ENCODE measurements at places on chromosomes 5 and 9. TPM values are rescaled to one million over a fixed set of nuclear protein-coding genes. Genes with fewer than 3 reads are reported as not detected.

DNA sequence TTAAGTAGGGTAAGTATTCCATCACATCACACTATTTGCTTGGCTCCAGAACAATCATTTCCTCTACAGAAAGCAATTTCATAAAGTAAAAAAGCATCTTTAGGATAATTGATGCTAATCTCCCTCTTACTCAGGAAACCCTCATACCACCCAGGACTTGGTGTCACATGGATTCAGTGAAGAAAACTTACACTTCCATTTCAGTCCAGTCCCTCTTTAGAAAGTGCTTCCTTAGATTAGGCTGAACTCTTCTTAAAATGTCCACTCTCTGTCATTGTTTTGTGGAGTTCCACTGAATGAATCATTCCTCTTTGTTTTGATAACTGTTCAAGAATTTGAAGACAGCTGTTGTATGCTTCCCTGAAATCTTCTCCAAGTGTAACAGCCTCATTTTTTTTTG lies 144.0 kb upstream of the ZNF462 start:
- peak overlapping the region; percentile 15 for H3K27ac ChIP-seq
- no peaks in the 10 kb centered on the region for H3K36me3 ChIP-seq
- no peaks in the 10 kb centered on the region for H3K27me3 ChIP-seq
- H3K4me1 ChIP-seq = peaks cover 8% of the 10 kb centered on the region

- H3K4me1 ChIP-seq = no peaks in the 10 kb centered on the region
- no peaks in the 10 kb centered on the region for H3K36me3 ChIP-seq
- no peak overlapping the region for H3K27ac ChIP-seq
Measured at GRCh38 chr5:58156973-58157701, 302.7 kb downstream of the PLK2 start.

GRCh38 chr5:61402970-61403900 lies 71.2 kb downstream of the ZSWIM6 start:
- H3K36me3 ChIP-seq = no peaks in the 10 kb centered on the region
- H3K27me3 ChIP-seq = no peaks in the 10 kb centered on the region
- H3K4me1 ChIP-seq = peaks cover 5% of the 10 kb centered on the region
- no peak overlapping the region for H3K4me3 ChIP-seq

DNA sequence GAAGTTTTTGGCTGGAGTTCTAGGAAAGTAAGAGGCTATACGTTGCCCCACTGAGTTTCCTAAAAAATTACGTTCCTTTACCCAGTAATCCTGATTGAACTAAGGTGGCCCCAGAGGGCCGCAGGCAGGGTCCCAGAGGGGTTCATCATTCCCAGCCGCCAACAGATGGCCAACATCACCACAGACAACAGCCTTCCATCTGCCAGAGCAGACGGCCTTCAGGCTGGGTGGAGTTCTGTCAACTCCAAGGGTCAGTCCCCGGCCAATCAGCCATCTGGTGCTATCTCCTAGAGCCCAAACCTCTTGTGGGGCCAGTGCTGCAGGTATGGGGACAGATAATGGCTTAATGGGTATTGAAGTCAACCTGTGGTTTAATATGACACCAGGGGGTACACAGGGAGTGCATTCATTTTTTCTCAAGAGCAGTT lies 30.4 kb downstream of the TBC1D2 start:
- DNase-seq = no peak
- peaks cover 11% of the 10 kb centered on the region for H3K36me3 ChIP-seq
- H3K27ac ChIP-seq = peak overlapping the region; percentile 36

GRCh38 chr9:81844131-81844567 lies 84.1 kb upstream of the SPATA31D4 start:
- peak; percentile 16 for DNase-seq
- H3K4me1 ChIP-seq = peaks cover 3% of the 10 kb centered on the region
- H3K36me3 ChIP-seq = no peaks in the 10 kb centered on the region
- H3K27ac ChIP-seq = no peak overlapping the region

GRCh38 chr5:112762113-112762810 lies 24.6 kb downstream of the APC start:
- DNase-seq = peak; percentile 26
- peaks cover 7% of the 10 kb centered on the region for H3K4me1 ChIP-seq
- no peak overlapping the region for H3K27ac ChIP-seq
- H3K4me3 ChIP-seq = no peak overlapping the region

DNA sequence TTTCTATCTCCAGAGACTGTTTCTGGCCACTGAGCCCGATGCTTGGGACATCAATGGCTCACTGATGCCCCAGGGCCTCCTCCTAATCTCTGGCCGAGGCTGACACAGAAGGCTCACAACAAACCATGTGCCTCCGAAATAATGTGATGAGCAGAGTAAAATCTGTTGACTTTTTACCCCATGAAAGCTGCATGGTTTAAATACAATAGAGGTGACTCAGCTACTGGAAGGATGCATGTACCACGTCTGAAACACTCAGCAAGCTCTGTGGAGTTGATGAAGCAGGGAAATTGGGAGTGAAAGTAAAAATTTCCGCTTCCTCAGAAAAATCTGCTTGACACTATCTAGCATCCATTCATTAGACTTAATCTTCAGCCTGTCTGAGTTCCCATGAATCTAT lies 111.1 kb upstream of the EQTN start:
- H3K27ac ChIP-seq = no peak overlapping the region
- no peak overlapping the region for H3K4me3 ChIP-seq
- H3K4me1 ChIP-seq = no peaks in the 10 kb centered on the region
- no peaks in the 10 kb centered on the region for H3K36me3 ChIP-seq
- peak; percentile 47 for DNase-seq

DNA sequence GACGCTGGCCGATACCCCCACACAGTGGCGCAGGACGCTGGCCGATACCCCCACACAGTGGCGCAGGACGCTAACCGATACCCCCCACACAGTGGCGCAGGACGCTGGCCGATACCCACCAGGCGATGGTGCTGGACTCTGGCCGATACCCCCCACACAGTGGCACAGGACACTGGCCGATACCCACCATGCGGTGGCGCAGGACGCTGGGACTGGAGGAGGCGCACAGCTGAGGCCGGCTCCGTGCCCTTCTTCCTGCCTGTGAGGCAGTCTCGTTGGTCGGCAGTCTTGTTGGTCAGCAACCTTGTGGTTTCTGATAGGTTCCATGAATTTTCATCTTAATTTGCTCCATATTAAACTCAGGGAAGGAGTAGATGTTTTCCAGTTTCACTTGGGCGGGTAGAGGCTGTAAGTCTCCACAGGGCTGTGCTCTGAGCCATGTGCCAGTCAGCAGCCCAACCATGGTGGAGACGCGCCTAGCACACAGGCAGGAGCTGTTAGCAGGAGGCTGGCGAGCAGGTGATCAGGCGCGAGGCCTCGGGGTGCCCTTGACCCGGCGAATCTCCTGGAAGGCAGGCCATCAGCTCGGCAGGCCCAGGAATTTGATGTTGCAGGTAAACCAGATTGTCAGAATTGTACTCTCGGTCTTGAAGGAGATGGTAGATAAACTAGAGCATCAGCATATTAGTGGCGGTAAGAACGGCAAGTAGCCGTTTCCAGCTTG lies 75.6 kb downstream of the EHMT1 start:
- no peak overlapping the region for H3K4me3 ChIP-seq
- DNase-seq = no peak
- H3K36me3 ChIP-seq = no peaks in the 10 kb centered on the region
- H3K27ac ChIP-seq = no peak overlapping the region
- H3K27me3 ChIP-seq = no peaks in the 10 kb centered on the region

The ABO gene
- not detected for polyA plus RNA-seq

The IL3 gene
- polyA plus RNA-seq = not detected

DNA sequence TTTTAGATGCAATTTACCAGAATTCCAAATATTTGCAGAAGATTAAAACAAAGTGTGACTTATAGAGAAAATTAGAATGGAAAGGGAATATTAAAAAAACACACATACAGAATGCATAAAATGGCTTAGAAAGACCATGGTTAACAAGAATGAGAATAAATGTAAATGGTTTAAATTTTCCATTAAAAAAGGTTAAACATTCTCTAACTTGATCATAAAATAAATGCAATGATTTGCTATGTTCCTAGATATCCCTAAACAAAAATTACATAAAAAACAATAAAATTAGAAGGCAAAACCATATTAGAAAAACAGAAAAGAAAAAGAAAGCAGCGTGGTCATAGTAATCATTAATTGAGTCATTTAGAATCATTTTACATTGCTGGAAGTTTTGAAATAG lies 152.5 kb downstream of the TMEM38B start:
- no peaks in the 10 kb centered on the region for H3K27me3 ChIP-seq
- H3K27ac ChIP-seq = no peak overlapping the region
- no peaks in the 10 kb centered on the region for H3K36me3 ChIP-seq
- DNase-seq = no peak
- H3K4me1 ChIP-seq = no peaks in the 10 kb centered on the region

- H3K27ac ChIP-seq = no peak overlapping the region
- H3K4me1 ChIP-seq = no peaks in the 10 kb centered on the region
- no peaks in the 10 kb centered on the region for H3K27me3 ChIP-seq
Measured at GRCh38 chr9:38675831-38676230, 44.1 kb downstream of the FAM240B start.

DNA sequence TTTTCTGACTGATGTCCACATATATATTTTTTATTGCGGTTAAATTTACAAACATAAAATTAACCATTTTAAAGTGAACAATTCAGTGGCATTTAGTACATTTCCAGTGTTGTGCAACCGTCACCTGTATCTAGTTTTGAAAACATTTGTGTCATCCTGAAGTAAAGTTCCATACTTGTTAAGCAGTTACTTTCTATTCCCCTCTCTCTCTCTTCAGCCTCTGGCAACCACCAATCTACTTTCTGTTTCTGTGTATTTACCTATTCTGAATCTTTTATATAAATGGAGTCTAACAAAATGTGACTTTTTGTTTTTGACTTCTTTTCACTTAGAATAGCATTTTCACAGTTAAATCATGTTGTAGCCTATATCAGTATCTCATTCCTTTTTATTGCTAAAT lies 480.1 kb upstream of the SMARCA2 start:
- H3K27me3 ChIP-seq = no peaks in the 10 kb centered on the region
- DNase-seq = no peak
- H3K36me3 ChIP-seq = no peaks in the 10 kb centered on the region
- H3K27ac ChIP-seq = no peak overlapping the region
- no peaks in the 10 kb centered on the region for H3K4me1 ChIP-seq
- H3K4me3 ChIP-seq = no peak overlapping the region

DNA sequence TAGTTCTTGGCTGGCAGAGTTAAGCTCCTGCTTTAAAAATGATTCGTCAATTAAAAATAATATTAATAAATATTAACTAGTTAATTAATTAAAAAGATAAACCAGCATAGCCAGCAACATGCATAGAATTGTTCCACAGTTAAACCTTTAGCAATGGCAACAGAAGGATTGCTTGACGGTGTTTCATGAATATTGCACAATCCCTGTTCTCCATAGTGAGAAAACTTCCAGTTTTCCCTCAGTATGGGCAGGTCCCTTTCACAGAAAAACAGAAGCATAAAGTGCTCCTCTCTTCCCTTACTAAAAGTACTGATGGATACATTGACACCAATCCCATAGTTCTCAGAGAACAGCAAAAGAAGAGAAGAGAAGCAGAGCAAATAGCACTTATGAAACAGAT lies 71.4 kb upstream of the CAST start:
- no peaks in the 10 kb centered on the region for H3K4me1 ChIP-seq
- H3K27ac ChIP-seq = no peak overlapping the region
- H3K36me3 ChIP-seq = no peaks in the 10 kb centered on the region
- H3K4me3 ChIP-seq = no peak overlapping the region

DNA sequence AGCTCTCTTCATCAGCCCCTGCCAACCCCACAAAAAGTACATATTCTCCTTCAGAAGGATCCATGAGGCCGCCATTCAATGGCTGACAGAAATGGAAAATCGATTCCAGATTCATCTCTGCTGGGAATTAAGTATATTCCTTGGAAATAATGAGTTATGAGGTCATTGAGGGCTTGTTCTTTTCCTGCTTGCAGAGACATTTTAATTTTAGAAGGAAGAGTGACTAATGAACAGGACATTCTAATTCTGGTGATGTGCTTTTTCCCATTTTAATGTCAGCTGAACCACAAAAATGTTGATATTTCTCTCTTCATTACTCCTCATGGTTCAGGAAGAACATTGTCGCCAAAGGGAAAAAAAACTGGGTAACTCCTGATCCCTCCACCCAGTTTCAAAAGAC lies 314.0 kb downstream of the PIK3R1 start:
- peaks cover 6% of the 10 kb centered on the region for H3K4me1 ChIP-seq
- H3K36me3 ChIP-seq = no peaks in the 10 kb centered on the region
- H3K27ac ChIP-seq = no peak overlapping the region
- H3K27me3 ChIP-seq = no peaks in the 10 kb centered on the region
- peak; percentile 70 for DNase-seq

- H3K27me3 ChIP-seq = no peaks in the 10 kb centered on the region
- H3K36me3 ChIP-seq = no peaks in the 10 kb centered on the region
- H3K27ac ChIP-seq = no peak overlapping the region
- no peaks in the 10 kb centered on the region for H3K4me1 ChIP-seq
- no peak for DNase-seq
- no peak overlapping the region for H3K4me3 ChIP-seq
Measured at GRCh38 chr5:128962211-128962610, 3.1 kb upstream of the SLC27A6 start.

DNA sequence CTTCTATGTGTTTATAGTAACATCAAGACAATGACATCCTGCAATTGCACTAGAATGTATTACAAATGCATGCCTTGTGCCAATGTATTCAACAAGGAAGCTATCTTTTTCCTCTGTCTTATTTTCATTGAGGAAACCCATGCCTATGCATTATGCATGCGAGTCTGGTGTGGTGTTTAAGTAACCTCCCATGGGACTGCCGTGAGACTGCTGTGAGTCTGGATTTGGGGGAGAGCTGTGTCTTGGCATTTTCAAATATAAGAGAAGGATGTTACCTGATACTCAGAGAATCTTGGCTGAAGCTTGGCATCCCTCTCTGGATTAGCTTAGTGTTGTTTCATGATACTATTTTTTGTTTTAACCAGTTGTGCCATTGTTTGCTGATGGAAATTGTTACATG lies 98.3 kb downstream of the F2RL2 start:
- no peaks in the 10 kb centered on the region for H3K27me3 ChIP-seq
- peak; percentile 62 for DNase-seq
- H3K4me3 ChIP-seq = no peak overlapping the region
- H3K36me3 ChIP-seq = no peaks in the 10 kb centered on the region
- no peaks in the 10 kb centered on the region for H3K4me1 ChIP-seq

The SUSD3 gene
- 0.17 TPM for polyA plus RNA-seq

DNA sequence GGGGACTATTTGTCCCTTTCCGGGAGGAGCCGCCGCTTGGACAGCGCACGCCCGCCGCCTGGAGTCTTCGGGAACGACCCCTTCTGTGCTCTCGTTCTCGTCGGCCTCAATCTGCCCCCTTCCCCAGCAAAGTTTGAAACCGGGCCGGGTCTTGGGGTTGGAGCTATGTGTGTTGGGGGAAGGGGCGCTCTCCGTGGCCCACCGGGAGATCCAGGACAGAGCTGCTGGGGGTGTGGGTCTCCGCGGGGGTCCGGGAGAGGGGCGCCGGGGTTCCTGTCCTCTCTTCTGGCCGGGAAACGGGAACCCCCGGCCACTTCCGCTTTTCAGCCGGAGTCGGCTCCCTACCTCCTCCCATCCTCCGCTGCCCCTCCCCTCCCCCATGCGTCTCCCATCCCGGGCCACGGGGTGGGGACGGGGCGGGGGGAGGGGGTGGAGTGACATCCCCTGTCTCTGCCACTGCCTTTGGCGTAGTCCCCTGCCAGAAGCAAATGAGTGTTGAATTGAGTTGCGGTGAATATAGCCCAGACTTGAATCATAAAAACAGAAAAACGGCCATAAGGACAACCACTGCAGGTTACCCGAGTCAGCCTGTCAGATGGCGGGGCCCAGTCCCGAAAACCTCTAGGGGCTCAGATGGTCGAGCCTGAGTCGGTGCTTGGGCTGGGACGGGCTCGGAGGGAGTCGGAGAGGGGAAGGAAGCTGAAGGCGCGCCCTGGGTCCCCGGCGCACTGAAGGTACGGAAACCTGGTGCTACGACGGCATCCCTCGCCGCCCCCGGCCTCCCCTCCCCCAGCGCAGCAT lies 1.1 kb downstream of the CPLX2 start:
- H3K27me3 ChIP-seq = peaks cover 6% of the 10 kb centered on the region
- no peaks in the 10 kb centered on the region for H3K4me1 ChIP-seq
- H3K36me3 ChIP-seq = no peaks in the 10 kb centered on the region
- no peak overlapping the region for H3K4me3 ChIP-seq
